ENCODE measurements at places on chromosomes 5 and 9.

DNA sequence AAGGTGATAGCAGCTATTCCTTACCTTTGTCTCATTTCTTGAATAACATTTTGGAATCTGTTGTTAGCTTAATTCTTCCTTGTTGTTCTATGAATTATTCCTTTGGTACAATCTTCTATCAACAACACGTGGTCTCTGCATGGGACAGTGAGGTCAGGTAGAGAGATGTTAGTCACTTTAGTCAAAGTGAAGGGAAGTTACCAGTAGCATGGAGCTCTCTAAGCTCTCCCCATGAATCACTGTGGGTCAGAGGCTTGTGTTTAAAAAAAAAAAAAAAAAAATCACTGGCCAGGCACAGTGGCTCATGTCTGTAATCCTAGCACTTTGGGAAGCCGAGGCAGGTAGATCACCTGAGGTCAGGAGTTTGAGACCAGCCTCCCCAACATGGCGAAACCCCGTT lies 116.0 kb downstream of the GOLPH3 start:
- no peak for DNase-seq

GRCh38 chr5:68305223-68305870 lies 89.8 kb downstream of the PIK3R1 start:
- DNase-seq, result no peak

- no peak for DNase-seq
These were observed 256.9 kb upstream of the TUSC1 start for GRCh38 chr9:25935188-25935587.

- no peak for DNase-seq
These were observed 28.5 kb downstream of the HRH2 start for GRCh38 chr5:175686396-175686795.

DNA sequence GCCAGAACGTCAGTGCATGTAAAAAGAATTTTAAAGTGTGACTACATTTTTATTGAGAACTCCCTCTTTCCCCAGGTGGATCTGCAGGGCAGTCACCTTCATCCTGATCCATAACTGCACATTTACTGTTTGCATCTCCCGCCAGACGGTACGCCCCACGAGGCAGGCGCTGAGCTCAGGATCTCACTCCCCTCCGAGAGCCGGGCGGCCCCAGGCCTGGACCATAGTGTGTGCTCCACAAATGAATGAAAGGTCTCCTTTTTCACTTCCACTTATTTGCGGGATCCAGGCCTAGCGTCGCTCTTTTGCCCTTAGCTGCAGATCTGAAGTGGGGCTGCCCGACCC lies 378 bp downstream of the DROSHA start:
- no peak for DNase-seq

DNA sequence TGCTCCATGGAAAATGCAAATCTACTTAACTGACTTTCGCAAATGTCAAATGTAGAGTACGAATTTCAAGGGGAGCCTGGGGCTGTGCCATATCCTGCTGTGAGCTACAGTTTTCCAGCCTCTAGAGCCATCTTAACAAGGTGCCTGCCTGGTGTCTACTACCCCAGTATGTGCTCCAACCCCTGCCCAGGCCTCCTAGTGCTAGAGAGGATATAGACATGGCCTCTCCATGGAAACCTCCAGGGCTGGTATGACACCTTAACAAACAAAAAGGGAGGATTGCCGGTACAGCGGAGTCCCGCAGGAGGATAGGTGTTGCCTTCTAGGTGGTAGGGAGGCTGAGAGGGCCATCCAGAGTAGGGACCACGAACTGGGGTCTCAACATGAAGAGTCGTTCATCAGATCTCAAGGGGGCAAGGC lies 13.6 kb upstream of the IL3 start:
- no peak for DNase-seq

- no peak for DNase-seq
These were observed 397.8 kb downstream of the EFNA5 start for GRCh38 chr5:107272954-107273353.

GRCh38 chr5:88825584-88826315 lies 57.2 kb downstream of the MEF2C start:
- no peak for DNase-seq

DNA sequence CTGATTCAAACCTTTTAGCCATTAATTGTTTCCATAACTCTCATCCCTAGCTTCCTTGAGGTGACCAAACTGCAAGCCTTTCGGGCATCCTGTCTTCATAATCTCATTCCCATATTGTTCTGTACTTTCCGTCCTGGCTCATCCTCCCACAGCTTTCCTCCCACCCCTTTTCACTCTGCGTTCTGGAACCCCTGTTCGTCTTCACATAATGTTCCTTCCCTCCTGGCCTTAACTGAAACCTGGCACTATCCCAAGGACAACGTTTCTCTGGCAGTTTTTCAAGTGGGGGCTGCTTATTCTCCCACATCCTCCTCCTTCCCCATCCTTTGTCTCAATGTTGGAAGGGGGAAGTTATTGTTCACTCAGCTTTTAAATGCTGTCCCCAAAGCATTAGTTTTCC lies 1.5 kb downstream of the ZNF189 start:
- no peak for DNase-seq

- DNase-seq, result no peak
These were observed 260.4 kb downstream of the IRX1 start for GRCh38 chr5:3856036-3856435.

GRCh38 chr5:172713113-172713808 lies 57.7 kb downstream of the DUSP1 start:
- DNase-seq, result no peak

GRCh38 chr9:109481856-109482255 lies 16.3 kb downstream of the PTPN3 start:
- no peak for DNase-seq

GRCh38 chr9:113395000-113395861 lies 5.9 kb downstream of the ALAD start:
- no peak for DNase-seq

GRCh38 chr9:14868772-14869583 lies 41.2 kb downstream of the FREM1 start:
- DNase-seq, result no peak

GRCh38 chr9:129208207-129209032 lies 30.4 kb upstream of the IER5L start:
- no peak for DNase-seq

DNA sequence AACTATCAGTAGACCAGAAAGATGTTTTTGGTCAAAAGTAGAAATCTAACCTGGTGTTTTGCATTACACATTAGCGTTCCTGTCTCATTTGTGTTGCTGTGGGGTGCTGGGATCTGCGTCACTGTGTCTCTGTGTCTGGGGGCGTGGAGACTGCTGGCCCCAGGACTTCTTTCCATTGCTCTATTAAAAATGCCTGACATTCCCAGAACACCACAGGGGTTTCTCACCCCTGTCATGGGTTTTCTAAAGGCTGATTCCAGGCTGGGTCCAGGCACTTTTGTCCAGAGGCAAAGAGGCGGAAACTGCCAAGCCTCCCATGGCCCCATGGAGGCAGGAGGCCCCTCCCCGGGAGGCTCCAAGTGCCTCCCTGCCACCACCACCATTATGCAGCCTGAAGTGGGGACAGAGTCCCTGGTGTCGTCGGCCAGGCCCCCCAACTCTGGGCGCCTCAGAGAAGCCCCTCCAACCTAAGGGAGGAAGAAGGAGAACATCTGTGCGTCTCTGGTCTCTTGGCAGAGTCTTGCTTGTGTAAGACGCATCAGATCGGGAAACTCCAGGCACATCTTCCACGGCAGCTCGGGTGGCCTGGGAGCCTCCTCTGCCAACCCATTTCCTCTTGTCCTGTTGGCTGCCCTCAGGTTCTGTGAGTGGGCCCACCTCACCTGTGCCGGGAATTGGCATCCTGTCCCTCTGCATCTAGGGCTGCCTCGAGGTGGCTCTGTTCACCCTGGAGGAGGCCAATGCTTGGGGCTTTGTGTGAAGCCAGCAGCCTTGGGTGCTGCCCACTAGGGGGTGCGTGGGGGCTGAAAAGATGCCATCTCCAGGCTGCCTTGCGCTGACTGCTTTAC lies 13.8 kb upstream of the PLEKHG4B start:
- no peak for DNase-seq

DNA sequence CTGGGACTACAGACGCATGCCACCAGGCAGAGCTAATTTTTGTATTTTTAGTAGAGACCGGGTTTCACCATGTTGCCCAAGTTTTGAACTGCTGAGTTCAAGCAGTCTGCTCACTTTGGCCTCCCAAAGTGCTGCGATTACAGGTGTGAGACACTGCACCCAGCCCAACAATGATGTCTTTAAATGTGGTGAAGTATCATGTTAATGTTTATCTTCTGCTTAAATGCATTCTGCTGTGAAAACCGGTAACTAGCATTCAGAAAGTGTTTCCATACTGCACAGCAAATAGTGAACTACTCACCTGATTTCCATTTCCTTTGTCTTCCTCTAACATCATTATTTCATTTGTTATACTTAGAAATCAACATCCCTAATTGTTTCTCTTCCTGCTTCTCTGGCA lies 264.0 kb upstream of the ITGA1 start:
- no peak for DNase-seq

GRCh38 chr9:76987594-76988200 lies 31.8 kb upstream of the FOXB2 start:
- no peak for DNase-seq

DNA sequence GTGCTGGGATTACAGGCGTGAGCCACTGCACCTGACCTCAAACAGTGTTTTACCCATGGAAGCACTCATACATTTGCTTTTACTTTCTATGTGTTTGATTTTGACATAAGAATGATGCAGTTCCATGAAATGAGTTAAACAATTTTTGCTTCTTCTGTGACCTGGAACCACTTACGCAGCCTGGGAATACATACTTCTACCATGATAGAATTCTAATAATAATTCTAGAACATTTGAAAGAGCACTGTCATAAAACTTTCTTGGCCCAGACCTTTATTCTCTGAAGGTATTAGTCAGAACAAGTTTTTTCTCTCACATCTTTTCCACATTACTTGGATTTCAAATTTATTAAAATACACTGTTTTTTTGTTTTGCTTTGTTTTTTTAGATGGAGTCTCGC lies 25.3 kb upstream of the COL5A1 start:
- DNase-seq, result no peak

- no peak for DNase-seq
These were observed 9.2 kb upstream of the AGPAT2 start for GRCh38 chr9:136696502-136696901.

DNA sequence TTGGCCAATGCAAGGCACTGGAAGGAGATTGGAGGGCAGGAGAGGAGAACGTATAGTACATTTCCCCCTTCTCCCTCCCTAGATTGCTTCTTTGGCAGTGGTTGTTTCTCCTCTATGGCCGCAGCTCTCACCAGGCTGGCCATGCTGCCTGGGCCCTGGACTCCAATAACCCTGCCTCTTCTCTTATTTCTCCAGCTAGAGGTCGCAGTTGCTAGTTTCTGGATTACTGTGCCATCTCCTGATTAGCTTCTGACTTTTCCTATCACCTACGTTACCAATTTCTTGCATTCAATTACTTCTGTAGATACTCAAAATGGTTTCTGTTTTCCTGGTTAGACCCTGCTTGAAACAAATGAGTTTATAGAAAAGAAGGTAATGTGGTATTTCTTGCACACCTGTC lies 2.4 kb upstream of the MACIR start:
- no peak for DNase-seq

GRCh38 chr9:121699571-121700164 lies 48.2 kb downstream of the DAB2IP start:
- no peak for DNase-seq

DNA sequence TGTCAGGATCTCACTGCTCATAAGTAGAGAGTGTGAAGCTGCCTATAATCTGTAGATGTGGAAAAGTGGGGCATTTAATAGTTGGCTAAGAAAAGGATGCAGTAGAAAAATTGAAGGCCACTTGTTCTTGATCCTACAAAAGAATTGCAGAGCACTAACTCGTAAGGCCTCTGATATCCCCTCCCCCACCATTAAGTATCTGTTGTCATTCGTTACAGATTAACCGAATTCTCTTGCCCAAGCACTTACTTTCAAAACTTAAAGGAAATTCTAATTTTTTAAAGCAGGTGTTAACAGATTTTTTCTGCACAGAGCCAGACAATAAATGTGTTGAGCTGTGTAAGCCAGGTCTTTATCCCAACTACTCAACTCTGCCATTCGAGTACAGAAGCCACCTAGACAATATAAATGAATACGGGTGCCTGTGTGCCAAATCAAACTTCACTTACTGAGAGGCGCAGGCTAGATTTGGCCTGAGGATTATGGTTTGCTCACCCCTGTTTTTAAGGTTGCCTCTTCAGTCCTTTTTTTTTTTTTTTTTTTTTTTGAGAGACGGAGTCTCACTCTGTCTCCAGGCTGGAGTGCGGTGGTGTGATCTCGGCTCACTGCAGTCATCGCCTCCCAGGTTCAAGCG lies 234.8 kb downstream of the RFK start:
- no peak for DNase-seq

DNA sequence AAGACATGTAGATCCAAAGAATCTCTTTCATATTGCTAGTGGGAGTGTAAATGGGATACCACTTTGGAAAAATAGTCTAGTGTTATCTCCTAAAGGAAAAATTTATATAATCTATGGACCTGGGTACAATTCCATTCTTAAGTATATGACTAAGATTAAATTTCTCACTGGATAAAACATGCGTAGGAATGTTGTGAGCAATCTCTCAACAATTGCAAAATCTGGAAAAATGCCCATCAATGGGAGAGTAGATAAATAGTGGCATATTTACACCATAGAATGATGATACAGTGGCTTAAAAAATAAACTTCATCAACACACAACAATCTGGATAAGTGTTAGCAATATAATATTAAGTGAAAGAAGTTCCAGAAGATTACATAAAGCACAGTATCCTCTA lies 469.5 kb downstream of the MAN2A1 start:
- no peak for DNase-seq

DNA sequence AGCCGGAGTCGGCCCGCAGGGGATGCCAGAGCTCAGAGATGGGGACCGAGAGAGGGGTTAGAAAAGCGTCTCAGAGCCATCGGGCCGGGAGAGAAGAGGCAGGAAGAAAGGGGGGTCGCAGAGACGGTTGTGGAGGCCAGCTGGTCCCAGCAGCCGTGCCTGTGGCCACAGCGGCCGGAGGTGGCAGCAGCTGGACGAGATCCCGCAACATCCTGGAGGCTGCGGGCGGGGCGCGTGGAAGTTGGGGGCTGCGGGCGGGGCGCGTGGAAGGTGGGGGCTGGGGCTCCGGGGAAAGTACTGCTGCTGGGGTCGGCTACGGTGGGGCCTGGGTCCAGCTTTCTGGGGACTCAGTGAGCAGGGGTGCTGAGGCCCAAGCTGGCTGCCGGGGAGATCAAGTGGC lies 34.4 kb upstream of the EGFL7 start:
- no peak for DNase-seq

- DNase-seq, result no peak
These were observed 588 bp downstream of the TRAF2 start for GRCh38 chr9:136886610-136887597.

Measured in forelimb muscle (tissue), 1 donor.